Cortex of kidney (tissue), 1 donor: ENCODE measurements at places on chromosomes 5 and 9.

GRCh38 chr5:178431063-178431781 lies 159.0 kb downstream of the COL23A1 start:
- DNase-seq: no peak

- no peak for DNase-seq
Observed at GRCh38 chr5:64765804-64766504, 2.5 kb downstream of the SREK1IP1 start.

DNA sequence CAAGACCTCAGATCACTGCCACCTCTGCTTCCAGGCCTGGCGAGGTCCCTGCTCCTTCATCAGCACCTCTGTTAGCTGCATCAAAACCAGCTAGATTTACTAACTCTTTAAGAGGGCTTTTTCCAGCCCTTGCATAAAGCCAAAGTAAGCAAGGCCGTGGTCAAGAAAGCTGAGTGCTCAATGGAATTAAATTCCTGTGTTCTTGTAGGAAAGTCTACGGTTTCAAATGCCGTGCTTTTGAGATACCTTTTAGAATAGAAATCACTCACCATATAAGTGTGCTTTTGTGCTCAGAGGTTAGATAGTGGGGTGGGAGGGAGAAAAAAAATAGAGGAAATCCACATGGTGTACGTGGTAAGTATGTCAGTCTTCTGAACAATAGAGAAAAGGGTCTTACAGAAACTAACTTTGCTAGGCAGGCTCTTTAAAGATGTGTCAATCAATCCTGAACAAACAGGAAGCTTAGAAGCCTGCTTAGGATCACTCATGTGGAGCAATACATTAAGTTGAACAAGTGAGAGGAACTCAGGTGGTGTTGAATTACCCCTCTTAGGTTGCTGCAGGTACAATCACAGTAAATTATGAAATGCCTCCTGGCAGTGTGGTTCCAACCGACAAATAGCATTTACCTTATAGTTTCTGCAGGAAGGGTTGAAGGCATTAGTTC lies 79.7 kb downstream of the SEMA6A start:
- no peak for DNase-seq

DNA sequence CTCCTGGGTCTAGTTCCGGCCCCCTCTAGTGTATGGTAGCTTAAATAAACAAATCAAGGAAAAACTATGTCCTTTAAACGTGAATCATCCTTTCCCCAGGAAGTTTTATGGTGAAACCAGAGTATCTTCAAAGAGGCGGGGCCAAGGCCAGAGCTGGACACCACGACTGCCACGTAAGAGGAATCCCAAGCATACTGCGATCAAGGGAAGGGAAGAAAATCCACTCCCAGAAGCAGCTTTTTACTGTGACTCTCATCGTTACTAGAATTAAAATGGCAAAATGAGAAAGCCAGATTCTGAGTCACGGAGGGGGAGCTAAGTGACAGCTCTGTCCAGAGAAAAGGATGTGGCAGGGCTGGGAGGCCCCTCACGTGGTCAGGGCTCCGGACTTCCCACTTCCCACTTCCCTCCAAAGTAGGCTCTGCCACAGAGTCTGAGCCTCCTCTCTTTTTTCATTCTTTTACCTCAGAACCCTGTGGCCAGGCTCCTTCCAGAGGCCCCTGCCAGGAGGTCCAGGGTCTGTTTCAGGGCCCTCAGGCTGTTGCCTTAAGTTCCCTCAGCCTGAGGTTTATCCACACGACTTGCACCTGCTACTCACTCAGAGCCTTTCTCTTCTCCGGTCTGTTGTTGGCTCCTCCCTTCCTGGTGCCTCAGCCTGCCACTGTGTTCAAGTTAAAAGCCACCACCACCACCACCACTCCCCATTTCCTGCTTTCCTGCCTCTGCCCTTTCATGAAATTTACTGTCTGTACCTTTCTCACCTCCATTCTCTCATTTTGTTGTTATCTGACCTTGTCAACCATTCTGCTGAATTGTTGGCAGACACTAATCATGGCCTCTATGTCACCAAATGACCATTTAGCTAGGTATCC lies 1.4 kb upstream of the GLRX start:
- no peak for DNase-seq

DNA sequence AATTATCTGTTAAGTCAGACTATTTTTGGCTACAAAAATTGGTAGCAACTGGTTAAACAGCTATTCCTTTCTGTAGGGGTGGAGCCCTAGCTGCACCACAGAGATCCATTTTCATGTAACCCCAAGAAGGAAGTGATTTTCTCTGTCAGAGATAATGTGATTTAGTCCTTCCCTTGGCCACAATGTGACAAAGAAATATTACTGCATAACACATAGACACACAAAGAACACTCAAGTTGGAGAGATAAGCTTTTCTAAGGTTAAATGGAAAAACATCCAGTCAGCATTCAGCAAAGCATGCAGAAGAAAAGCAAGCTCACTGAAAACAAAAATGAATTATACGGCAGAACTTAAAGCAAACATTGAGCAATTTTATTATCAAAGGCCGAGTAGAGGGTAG lies 227.8 kb upstream of the CDH9 start:
- no peak for DNase-seq
